Caki2 (cell line): ENCODE measurements at places on chromosomes 4 and X.
A peak's percentile ranks its signal among the peaks of the same experiment; 100 is the strongest.

DNA sequence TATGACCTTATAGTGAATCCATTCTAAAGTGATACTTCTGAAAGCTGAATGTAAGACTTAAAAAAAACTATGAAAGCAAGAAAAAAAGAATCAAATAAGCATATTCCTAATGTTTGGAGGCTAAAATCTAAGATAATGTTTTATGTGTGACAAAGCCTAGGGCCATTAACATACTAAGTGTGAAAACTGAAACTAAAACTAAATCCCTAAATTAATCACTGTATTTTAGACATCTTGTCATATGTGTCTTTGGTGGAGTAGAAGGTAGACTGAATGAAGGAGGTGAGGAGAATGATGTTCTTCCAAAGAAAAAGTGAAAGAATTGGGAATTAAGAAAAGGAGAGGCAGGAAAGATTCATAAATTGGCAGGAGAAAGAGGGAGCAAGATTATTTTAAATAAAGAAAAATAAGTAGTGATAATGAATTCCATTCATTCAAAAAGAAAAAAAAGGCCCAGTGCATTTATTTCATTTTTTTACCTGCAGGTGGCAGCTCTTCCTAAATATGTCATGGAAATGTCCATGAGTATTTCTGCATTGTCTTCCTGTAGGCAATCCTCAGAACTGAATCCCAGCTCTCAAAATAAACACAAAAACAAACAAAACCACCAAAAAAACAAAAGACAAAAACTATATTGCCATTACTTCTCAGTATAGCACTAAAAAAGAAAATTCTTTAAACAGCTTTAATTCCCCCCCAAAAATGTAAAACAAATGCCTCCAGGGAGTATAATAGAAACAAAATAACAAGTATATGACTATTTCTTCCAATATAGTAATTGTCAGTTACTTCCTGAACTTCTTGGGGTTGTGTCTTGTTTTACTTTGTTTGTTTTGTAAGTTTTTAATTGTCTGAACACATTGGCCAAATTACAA, 17.0 kb upstream of the AP1AR start:
- peak; percentile 19 for DNase-seq

- no peak for DNase-seq
Measured at GRCh38 chr4:8879574-8879973, 7.9 kb upstream of the HMX1 start.

DNA sequence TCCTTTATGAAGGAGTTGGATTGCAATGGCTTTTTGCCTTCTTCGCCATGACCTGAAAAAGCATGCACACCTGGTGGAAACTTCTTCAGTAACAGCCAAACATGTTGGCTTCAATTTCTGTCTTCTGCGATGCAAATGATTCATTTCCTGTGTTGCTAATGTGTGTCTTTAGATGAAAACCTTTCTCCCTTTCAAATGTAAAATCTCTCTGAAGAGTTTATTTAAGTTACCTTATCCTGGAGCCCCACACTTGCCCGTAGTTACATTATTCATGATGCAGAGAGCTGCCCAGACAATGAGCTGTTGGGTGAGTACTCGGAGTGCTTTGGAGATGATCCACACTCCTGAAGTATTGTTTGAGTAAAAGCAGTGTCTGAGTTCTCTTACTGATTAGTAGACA, 1100.9 kb downstream of the RPA4 start:
- no peak for DNase-seq

GRCh38 chr4:123990310-123990870, 593.8 kb downstream of the SPRY1 start:
- no peak for DNase-seq

- DNase-seq: no peak
Measured at GRCh38 chr4:10123227-10124101, 6.9 kb upstream of the WDR1 start.

DNA sequence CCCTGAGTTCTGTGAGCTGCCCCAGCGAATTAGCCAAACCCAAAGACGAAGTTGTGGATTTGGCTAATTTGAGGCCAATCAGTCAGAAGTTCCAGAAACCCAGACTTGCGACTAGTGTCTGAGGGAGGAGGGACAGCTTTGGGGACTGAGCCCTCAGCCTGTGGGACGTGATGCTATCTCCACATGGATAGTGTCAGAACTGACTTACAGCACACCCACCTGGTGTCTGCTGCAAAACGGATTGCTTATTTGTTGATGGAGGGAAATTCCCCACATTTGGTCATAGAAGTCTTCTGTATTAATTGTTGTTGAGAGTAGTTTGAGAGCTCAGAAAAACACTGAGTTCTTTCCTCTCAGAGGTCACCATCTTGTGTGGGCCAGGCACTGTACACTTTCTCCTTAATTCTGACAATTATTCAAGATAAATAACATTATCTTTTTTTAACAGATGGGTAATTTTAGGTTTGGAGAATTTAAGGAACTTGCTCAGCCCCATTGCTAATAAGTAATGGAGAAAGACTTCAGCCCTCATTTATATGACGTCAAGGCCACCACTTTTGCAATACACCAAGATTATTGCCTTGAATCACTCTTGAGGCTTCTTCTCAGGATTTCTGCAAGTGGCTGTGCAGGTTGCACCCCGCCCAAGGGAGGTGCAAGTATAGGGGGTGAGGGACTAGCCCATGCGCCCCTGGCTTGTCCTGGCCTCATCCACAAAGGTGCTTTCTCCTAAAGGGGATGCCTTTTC, 16.7 kb downstream of the CLRN2 start:
- no peak for DNase-seq

DNA sequence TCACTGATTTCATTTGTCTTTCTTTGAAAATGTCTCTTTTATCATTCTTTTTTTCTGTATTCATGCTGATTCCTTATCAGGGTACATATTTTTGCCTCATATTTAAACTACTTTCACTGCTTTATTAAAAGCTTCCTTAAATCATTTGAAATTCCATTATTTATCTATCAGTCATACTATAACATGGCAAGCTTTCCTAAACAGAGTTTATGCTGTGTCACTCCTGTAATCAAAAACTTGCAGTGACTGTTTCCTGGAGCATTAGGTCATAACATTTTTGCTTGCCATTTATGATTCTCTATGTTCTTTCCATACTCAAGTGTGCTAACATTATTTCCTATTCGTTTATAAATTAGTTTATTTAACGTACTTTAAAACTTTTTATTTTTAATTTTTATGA, 203.7 kb downstream of the BMPR1B start:
- no peak for DNase-seq

DNA sequence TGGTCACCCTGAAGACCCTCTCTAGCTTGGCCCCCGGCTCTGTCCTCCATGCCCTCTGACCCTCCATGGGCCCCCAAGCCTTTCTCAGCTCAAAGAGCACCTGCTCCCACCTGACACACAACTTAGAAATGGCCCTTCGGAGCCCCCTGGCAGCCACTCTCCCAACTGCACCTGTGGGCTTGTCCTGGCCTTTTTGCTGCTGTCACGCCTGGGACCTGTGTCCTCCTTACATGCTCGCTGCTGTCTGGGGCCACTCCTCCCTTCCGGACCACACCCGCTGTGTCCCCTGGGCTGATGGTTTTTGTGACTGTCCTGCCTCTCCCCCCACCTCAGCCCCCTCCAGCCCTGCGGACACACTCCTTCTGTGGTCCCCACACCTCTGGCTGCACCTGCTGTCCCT, 106.2 kb upstream of the AFAP1 start:
- DNase-seq: no peak

DNA sequence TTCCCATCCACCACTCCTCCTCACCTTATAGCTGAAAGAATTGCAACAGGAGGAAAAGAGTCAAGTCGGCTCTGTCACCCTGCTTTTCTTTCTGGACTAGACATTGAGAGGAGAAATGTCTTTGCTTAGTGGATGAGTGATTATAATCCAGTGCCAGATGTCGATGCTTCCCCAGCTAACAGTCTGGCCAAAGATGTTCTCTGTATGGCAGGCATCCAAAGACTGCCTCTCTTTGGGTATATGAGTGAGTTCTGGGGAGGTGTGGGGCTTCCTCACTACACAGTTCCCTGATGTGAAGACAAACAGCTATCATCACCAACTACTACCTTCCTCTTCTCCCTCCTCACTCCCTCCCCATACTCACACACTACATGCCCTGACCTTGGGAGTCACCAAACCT, 90.9 kb downstream of the COMMD8 start:
- DNase-seq: no peak

GRCh38 chr4:51862199-51862598, 19.2 kb downstream of the DCUN1D4 start:
- DNase-seq: no peak

- DNase-seq: no peak
Measured at GRCh38 chr4:130395871-130396270, 1299.9 kb downstream of the C4orf33 start.

GRCh38 chr4:77385124-77385969, 220.3 kb upstream of the CXCL13 start:
- DNase-seq: peak; percentile 46

DNA sequence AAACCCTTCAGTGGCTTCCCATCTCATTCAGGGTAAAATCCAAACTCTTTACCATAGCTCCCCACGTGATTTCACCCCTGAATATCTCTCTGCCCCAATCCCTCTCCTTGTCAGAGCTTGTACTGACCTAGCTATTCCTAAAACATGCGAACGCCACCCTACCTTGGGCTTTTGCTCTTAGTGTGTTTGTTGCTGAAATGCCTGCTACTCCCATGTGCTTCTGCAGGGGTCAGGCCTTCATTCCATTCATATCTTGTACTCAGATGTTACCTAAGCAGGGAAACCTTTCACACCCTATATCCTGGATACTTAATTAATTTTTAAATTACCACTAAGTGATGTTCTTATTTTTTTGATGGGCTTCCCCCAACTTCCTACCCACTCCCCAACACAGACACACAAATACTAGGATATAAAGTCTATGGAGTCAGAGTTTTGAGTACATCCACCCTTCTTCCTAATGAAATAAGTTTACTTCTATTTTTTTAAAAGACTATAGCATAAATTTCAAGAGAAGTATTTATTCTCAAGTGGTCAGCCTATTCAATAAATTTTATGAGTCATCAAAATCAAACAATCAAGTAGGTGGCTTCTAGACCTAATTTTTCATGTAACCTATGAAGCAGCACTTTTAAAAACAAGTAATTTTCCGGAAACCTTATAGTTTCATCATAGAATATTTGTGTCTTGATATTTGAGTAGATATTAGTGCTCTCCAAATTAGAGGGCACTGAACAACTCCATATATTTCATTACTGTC, 189.4 kb downstream of the RAPGEF2 start:
- no peak for DNase-seq

DNA sequence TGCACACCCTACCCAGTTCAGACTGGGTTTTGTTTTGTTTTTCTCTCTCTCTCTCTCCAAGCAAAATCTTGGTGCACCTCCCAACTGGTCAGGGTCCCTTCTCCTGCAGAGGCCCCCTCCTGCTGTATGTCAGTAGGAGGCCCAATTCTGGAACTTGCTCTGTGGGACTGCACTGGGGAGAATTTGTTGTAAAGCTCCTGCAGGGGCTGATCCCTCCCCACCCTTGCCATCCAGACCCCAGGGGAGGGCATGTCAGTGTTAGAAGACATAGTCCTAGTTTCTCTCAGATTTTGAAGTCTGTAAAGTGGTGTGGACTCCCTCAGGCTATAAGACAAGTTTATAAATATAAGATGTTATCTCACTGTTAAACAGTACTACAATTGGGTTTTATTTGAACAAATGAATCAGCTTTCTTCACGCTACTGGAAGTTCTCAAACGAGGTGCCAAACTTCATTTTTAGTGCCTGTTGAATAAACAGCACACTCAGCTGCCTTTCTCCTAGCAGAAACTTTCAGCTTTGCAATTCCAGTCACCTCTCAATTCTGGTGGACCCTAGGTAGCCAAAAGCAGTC, 88.6 kb upstream of the FRMPD3 start:
- no peak for DNase-seq

DNA sequence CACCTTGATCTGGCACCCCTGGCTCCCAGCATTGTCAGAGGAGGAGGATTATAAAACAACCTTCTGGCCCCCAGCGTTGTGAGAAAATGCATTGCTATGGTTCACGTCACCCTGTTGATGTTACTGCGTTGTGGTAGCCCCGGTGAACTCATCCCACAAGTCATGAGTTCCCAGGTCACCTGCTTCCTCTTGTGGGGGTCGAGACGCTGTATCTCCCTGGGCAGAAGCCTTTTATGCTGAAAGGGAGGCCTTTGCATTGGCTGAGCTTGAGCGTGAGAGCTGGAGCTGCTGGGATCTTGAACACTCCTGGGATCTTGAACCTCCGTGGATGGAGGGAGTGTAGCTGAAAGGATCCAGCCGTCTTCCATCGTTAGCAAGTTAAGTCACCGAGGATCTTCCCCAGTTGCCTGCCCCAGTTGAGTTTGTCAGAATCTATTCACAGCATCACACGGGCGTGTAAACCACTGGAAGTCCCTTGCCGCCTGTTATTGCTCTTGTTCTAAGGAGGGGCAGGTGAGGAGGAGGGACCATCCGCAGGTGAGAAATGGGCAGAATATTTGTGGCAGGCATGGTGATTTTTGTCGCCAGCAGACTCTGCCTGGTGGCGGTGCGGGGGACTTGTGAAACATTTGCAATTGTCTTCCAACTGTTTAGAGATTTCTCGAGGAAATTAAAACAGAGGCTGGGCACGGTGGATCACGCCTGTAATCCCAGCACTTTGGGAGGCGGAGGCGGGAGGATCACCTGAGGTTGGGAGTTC, 299.9 kb downstream of the ASMT start:
- DNase-seq: no peak

GRCh38 chr4:140019619-140020347, 134.2 kb downstream of the MAML3 start:
- peak; percentile 82 for DNase-seq

DNA sequence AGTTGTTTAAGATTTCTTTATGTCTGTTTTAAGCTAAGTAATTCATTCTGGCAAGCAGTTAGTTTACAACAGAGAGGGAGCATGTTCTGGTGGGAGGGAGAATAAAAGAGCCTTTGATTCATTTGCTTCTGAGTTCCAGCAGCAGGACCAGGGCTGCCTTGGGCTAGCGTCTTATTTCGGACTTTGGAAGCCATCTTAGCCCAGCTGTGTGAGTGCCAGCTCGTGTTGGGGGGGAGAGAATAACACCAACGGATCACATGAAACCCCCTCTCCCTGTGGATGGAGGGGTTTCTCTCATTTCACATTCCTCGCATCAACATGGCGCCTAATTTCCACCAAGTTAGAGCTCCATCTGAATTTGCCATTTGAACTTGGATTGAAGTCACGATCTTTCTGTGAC, 7.4 kb downstream of the GAB1 start:
- DNase-seq: no peak

- no peak for DNase-seq
Measured at GRCh38 chr4:94342694-94343093, at the start of gene HPGDS. Gene HPGDS (minus strand): TSS chr4:94342836. CDS start chr4:94334629, 8,207 bp downstream.
